ENCODE measurements at places on chromosomes 16 and 17. TPM values are rescaled to one million over a fixed set of nuclear protein-coding genes. Genes with fewer than 3 reads are reported as not detected.

DNA sequence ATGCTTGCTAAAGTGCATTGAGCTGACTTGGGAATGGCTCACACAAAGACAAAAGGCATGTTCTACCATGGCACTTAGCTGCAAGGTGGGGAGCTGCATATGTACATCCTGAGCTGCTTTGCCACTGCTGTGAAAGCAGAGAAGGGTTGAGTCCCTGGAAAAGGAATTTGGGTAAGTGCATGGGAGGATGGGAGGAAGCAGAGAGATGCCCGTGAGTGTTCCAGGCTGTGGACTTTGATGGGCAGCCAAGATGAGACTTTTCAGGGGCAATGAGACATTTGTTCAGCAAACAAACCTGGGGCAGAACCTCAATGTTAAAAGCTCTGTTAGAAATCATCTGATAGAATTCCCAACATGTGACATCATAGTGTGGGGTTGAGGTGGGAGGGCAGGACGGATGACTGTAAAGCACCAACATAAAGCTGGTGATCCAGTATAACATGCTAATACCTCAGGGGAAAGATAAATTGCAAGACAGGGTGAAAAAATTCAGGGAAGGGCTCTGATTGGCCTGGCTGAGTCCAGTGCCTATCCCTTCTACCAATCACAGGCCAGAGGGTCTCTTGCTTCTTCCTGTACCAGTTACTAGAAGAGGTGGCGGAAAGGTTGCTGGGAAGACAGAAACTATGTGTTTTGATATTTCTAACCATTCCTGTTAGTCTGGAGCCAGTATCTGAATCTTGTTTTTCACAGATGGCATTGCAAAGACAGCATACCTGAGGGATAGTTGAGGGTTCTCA is 163.2 kb downstream of the UTP18 start:
- DNase-seq = no peak

The TNFSF12 gene
- 26.5 TPM for total RNA-seq

DNA sequence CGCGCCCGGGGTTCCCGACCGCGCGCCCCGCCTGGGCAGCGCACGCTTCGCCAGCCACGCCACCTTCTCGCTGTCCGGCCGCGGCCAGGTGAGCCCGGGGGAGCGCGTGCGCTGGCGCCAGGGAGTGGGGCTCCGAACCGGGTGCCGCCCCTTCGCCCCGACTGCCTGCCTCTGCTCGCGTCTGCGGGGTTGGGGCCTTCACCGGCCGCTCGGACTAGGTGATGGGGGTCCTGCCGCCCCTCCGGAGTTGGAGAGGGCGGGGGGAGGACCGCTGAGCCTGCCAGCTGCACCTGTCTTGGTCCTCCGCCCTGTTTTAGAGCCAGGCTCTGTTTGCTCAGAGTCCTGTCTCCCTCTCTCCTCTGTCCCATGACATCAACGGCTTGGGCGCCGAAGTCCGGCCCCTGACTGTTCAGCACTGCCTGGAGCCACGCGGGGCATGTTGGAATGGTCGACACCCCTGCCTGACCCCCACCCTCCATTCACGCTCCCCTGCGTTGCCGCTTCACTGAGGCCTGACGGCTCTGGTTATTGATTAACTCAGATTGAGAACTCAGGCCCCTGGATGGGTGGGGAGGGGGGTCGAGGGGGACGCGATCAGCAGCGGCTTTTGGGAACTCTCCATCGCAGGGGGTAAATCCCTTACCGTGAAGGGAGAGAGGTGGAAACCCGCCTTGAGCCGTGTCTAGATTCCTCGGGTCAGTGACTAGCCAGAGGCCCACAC is 748 bp downstream of the SMTNL2 start:
- DNase-seq = no peak

- DNase-seq = no peak
Measured at GRCh38 chr17:48571826-48572417, 6.2 kb downstream of the HOXB4 start.

- DNase-seq = no peak
Measured at GRCh38 chr17:7347630-7348477, 4.1 kb upstream of the KCTD11 start.

Measured in activated T-helper 1 cell treated with anti-CD3 and anti-CD28 coated beads, Interleukin-12 subunit alpha, Interleukin-12 subunit beta, Interleukin-2, Interleukin-4 antibody, amounts not matched to agents 30 ng/mL and 10 ng/mL and 1 ng/mL, durations not matched to agents 14 hours and 24 hours and 36 hours (primary cell).